Activated CD8-positive, alpha-beta memory T cell treated with anti-CD3 and anti-CD28 coated beads for 1 hour (primary cell): ENCODE measurements at places on chromosomes 6 and 20.

DNA sequence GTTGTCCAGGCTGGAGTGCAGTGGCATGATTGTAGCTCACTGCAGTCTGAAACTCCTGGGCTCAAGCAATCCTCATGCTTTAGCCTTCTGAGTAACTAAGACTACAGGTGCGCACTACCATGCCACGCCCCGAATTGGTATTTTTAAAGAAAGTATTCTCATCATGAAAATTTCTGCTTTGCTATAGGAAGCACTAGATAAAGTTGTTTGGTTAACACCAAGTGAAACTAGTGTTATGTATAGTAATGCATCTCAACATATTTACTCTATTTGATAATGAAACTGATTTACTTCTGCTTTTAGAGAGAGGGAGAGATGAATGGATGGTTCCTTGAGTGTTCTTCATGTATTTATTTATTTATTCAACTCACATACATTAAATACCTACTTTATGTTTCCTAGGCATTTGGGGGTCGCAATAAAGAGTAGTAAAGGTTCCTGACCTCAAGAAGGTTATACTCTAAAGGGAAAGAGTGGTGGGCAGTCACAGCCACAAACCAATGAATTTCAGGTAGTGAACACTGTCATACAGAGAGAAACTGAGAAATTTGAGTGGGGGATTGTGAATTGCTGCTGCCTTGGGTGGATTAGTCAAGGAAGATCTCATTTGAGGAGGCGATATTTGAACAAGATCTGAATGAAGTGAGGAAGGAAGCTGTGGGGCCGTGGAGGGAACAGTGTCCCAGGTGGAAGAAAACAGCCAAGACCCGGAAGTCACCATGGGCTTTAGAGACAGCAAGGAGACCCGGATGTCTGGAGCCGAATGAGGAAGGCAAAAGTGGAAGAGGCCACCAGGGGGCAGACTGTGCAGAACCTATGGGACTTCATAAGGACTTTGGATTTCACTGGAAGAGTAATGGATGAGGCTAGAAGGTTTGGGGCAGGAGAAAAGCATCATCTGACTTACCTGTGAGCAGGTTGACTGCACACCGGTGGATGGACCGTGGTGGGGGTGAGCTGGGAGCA, 185.6 kb downstream of the TSHZ2 start:
- DNase-seq = peak; percentile 5

DNA sequence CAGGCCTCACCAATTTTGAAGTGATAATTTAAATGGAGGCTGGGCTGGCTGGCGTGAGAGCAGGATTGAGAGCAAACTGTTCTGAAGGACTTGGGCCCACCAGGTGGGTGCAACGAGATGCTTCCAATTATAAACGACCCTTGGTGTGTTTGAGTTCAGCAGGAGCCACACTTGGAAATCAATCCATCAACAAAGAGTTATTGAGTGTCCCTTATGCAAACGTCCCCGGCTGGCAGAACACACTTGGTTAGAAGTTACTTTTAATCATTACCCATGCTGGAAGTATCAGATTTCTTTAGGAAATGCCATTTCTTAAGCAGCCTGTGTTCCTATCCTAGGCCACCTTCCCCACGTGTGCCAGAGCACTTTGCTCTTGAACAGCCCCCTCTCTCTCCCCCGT, 37.8 kb upstream of the ZNF831 start:
- DNase-seq = no peak

- no peak for DNase-seq
Observed at GRCh38 chr6:27890445-27891319, 21.5 kb downstream of the OR2B2 start.

DNA sequence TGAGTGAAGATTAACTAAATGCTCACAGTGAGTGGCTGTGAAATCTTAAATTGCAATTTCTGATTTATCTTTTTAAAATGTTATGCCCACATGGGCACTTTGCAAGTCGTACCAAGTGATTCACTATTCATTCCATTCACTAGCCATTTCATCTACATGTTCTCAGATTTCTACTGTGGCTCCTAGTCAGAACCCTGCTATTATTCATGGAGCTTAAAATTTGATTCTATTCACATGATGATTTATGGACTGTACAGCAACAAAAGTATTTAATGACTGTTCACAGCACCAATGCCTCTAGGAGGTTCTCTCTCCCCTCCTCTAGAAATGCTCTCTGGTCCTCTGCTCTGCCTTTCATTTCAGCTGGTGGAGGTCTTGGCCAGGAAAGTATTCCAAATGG, 133.5 kb upstream of the MAP3K7 start:
- no peak for DNase-seq

DNA sequence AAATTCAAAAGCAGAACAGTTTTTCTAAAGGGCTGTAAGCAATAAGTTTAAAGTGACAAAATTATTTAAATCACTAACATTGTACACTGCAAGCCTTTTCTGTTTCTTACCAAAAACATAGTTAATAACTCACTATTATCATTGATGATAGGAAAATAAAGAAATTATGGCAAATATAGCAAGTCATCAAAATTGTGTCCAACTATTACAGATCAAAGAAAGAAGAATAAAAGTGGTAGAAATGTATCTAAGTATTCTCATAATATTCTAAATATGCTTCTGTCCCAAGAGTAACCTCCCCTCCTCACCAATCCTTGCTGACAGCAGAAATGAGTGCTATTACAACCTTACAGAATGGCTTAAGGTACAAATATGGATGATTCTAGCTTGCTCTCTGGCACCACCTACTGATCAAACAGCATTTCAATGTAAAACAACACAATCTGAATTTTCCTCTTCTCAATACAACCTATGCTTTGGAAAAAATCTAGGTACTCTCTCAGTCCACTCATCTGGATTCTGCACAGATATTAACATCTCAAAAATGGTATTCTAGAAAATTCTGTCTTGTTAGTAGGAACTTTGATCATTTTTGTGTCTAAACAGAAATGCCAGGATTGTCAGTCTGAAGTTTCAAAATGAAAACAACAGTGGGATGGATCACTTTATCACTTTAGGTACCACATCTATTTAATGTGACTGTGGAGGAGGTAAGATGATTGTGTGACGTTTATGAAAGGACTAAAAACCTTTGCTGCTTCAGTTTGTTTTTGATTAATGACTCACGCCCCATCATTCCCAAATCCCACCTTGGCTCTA, 40.9 kb downstream of the ZFP64 start:
- DNase-seq = no peak

- no peak for DNase-seq
Observed at GRCh38 chr6:90290811-90291420, 5.7 kb downstream of the BACH2 start.

DNA sequence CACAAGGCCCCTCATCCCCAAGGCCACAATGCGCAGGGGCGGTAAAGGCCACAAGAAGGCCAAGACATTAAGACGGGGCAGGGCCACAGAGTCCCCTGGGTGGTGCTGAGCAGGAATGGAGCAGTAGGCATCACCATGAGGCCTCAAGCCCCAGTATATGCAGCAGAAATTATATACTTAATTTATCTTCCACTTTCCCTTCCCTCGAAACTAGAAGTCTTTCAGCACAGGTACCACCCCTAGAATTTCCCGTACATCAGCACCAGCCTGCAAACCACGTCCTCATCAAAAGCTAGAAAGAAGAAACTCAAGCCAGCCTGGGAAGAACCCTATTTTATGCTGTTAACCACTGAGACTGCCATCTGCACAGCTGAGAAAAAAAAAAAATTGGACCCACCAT, 89.4 kb downstream of the PLG start:
- no peak for DNase-seq

- no peak for DNase-seq
Observed at GRCh38 chr6:142412241-142412640, 110.4 kb downstream of the ADGRG6 start.

DNA sequence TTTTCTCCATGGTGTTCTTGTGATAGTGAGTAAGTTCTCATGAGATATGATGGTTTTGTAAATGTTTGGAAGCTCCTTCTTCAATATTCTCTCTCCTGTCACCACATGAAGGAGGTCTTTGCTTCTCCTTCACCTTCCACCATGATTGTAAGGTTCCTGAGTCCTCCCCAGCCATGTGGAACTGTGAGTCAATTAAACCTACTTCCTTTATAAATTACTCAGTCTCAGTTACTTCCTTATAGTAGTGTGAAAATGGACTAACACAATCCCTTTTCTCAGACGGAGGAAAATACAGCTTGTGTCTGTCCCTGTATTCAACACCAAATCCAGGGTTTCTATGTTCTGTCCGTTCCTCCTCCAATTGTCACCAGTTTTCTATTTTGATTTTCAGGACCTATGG, 181.0 kb downstream of the ALDH8A1 start:
- no peak for DNase-seq

- no peak for DNase-seq
Observed at GRCh38 chr6:170423030-170423429, 116.5 kb downstream of the FAM120B start.

DNA sequence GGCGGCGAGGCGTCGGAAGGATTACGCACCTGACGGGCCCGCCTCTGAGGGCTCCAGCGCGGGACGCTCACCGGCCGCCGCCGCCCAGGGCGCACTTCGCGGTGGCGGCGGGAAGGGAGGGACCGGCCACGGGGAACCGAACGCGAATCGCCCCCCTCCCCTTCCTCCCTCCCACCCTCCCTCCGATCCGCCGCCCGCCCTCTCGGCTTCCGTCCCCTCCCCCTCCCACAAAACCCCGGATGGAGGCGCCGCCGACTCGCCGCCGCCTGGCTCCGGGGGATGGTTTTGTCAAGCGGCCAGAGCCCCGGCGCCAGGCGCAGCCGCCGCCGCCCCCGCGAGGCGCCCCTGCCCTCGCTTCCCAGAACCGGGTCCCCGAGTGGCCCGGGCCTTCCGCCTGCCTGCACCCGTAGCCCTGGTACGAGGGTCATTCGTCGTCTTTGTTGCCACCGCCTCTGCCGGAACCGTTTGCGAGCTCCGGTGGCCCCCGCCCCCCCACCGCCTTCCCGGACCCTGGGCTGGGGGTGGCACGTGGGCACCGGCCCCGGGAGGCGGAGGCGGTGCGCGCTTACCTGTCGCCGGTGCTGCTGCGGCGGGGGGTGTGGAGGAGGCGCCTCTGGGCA, 398 bp downstream of the ZBTB2 start:
- DNase-seq = peak; percentile 46

- DNase-seq = no peak
Observed at GRCh38 chr20:40869218-40870147, 159.1 kb upstream of the TOP1 start.

- DNase-seq = no peak
Observed at GRCh38 chr6:142075516-142076101, 57.1 kb upstream of the GJE1 start.

- no peak for DNase-seq
Observed at GRCh38 chr6:32416036-32416435, 9.1 kb upstream of the BTNL2 start.

DNA sequence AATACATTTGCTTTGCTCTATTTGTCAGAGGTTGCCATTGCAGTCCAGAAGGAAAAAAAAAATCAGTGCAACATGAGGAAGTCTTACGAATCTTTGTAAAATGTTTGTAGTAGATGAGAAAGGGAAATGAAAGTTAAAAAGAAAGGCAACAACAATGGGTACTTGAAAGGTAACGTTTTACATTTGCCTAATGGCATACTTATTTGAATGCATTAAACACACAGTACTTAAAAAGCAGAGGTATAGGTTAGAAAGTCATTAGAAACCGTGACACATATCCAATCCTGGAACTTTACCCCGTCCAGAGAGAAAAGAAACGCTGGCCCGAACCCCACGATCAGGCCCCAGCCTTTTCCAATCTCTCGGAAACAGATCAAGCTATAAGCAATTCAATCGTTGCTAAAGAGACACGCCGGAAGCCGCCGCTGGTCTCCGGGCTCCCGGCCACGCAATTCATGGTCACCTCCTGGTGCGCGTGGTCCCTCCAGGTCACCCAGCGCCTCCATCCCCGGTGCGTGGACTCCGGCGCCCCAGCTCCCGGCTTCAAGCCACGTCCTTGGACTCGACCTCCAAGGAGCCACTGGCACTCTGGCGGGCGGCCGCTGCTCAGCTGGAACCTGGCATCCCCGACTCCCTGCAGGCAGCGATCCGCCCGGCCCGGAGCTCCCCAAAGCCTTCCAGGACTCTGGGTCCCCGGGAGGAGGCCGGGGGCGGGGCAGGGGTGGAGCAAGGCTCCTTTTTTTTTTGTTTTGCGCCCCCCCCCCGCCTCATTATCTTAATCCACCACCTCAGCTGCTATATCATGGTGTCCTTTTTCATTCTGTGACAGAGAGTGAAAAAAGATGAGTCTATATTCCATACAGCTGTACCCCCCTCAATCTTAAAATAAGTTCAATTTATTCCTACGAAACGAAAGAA, at the start of gene SLC18B1:
Gene SLC18B1 (minus strand): TSS at position 687 of the 918 bp plus-strand sequence. CDS start 181 bp downstream, at position 506.
- DNase-seq = peak; percentile 40

DNA sequence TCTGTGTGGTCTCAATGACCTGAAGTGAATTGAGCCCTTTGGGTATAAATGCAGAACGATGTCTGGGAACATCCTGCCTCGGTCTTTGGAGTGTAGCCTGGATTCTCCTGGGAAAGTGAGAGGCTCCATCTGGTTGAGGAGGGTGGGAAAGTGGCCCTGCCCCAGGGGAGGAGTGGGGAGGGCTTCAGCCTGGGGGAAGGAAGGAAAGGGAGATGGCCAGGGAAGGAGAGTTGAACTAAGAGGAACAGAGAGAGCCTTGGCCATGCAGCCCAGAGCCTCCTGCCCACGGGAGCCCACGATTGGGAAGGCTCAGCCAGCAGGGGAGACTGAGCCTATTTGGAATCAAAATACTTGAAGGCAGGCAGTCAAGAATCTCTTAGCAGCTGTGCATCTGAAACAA, 2.3 kb upstream of the EPB41L1 start:
- no peak for DNase-seq
